ENCODE measurements at places on chromosomes 2 and 18.

DNA sequence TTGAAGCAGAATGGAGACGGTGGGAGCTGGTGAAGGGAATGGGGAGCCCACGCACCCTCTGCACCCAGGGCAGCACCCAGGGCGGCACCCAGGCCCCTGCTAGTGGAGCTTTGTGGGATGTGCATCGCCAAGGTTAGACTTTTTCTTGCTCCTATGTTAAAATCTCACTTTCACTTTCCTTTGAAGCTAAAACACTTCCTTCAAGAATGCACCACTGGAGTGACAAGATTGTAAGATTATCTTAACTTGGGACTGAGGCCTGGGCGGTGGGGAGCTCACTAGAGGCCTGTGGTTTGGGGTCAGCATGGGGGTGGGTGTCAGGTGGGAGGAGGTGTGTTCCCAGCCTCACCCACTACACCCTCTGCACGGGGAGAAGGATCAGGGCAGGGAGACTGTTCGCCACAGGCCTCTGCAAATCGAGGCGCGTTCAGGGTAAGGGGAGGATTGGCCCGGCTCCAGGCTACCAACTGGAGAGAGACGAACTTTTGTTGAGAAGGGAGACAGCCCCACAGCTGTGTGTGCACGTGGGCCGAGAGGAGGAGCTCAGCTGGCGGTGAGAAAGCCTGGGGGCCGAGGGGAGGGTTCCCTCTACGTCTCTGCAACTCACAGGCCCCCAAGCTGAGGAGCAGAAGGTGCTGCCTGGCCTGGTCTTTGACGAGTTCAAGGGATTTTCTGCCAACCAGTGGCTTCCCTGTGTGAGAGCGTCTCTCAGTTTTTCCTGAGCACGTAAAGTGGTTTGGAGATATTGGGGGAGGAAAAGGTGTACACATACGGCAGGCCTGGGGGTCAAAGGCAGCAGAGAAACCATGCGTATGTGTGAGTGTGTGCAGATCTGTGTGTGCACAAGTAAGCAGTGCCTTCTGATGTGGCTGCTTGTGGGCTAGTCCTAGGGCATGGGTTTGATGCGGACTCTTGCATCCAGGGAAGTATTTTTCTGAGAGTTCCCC, 147.7 kb downstream of the KLHL29 start:
- DNase-seq: no peak

DNA sequence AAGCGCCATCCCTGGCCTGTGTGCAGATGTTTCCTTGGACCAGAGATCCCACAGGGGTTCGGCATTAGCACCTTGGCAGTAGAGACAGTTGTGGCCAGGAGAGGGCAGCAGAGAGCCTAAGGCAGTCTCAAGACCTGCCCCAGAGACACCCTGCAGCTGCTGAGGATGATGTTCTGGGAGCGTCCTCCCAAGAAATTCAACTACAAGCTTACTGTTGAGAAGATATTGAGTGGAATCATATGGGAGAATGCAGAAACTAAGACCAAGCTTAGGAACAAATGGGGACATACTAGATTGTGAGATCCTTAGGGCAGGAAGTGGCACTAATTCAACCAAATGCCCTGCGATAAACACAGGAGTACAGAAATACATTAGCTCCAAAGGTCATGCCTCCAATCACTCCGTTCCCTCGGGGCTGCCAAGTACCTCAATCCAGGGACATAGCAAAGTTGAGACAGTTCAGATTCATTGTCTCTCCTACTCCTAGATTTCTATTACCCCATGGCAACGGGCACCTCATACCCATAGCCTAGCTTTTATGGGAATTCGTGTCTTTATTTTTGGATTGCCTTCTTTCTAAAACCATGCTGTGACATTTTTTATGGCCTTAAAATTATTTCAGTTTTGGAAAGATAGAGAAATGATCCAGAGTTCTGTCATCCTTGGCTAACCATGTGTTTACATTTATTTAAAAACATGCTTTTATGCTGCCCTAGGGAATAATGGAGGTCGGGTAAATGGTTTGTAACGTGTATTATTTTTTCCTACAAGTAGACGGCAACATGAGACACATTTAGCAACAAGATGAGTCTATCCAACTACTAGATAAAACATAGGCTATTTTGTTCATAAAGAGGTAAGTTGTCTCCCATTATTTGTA, 2.2 kb upstream of the ERMN start:
- peak; percentile 72 for DNase-seq

GRCh38 chr2:39497082-39497801, 60.2 kb upstream of the MAP4K3 start:
- peak; percentile 63 for DNase-seq

- no peak for DNase-seq
These were observed 717.7 kb upstream of the FAM98A start for GRCh38 chr2:34316788-34317187.

- DNase-seq: no peak
These were observed 4.6 kb upstream of the DLX1 start for GRCh38 chr2:172080641-172081220.

DNA sequence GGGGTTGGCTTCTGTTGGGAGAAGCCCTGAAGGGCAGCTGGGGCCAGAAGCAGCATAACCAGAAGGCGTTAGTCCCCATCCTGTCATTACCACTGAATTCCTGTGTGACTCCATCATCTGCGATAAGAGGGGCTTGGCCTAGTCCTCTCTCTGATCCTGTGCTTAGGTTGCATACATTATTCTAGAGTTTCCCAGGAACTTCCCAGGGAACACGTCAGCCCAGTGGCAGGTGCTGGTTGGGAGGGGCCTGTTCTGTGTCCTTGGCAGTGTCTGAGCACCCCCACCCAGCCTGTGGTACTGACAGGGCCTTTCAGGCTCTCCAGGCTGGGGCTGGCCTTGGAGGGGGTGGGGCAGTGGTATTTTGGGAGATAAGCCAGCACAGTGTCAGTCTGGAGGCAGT, 4.5 kb upstream of the TOGARAM2 start:
- peak; percentile 39 for DNase-seq

GRCh38 chr2:208304695-208305094, 38.6 kb downstream of the PIKFYVE start:
- DNase-seq: no peak

DNA sequence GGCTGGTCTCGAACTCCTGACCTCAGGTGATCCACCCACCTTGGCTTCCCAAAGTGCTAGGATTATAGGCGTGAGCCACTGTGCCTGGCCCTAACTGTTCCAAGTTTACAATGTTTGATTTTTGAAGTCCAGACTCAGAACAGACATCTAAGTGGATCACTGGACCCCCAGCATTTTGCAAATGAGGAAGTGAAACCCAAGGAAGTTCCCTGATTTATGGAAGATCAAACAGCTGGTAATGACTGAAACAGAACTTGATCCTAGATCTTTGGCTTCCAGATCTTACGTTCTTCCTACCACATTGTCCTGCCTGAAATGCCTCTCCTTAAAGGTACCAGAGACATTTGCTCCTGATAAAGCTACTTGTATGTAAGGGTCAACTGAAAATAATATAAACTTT, 58.3 kb upstream of the NCOA1 start:
- no peak for DNase-seq

DNA sequence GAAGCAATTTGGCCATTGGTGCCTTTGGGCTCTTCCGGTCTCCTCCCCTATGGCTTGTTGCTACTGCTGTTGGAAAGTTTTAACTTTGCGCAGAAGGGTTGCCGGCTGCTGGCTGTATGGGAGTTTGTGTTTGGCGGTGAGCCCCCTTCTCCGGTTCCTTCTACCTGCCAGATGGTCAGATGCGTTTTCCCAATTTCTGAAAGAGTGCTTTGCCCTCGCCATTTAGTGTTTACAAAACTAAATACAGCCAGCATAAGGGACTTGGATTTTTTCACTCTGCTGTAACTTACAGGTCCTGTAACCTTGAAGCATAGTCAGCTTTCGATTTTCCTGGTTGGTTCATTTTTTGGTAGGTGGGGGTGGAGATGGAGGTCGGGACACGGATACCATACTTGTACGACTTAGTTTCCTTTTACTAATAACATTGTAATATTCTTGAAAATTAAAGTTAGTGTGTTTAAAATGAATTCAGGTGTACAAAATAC, 604 bp downstream of the COQ10B start:
- no peak for DNase-seq

GRCh38 chr2:53939656-53940055, 31.1 kb downstream of the PSME4 start:
- DNase-seq: no peak
